ENCODE measurements at places on chromosomes 6 and 20.

- DNase-seq, result no peak
Observed at GRCh38 chr20:63057171-63058117, 50.7 kb upstream of the BHLHE23 start.

GRCh38 chr6:77548662-77549366 lies 85.5 kb upstream of the HTR1B start:
- DNase-seq, result no peak

DNA sequence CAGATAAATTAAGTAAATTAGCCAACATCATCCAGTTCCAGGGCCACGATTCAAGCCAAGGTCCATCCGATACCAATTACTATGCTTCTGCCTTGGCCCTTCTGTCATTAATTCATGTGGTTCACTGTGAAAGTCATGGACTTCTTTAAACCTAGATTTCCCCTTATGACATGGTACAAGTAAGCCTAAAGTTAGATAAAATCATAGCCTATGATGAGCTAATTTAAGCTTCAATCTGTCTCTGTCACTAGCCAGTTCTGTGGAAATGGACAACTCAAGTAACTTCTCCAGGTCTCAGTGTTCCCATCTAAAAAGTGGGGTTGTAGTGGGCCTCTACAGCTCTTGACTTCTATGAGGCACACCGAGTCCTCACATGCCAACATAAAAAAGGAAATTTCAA lies 225.5 kb upstream of the MARCKS start:
- peak; percentile 71 for DNase-seq

DNA sequence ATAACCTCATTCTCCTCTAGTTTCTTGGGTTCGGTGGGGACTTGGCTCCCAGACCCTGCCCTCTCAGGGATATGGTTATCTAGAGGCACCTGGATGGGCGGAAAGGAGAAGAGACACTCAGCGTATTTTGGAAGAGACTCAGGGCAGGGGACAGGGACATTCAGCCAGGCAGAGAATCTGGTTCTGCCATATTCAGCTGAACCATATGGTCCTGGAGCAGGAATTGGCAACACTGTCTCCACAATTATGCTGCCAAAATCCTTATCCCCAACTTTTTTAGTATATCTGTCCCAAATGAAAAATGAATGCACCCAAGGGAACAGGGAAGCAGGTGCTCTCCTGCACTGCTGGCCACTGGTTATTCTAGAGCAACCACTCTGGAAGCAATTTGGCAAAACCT lies 17.7 kb downstream of the SDC4 start:
- DNase-seq, result no peak

- DNase-seq, result no peak
Observed at GRCh38 chr6:132663661-132664060, 4.7 kb upstream of the TAAR1 start.
